ENCODE measurements at places on chromosomes 1 and 21.

DNA sequence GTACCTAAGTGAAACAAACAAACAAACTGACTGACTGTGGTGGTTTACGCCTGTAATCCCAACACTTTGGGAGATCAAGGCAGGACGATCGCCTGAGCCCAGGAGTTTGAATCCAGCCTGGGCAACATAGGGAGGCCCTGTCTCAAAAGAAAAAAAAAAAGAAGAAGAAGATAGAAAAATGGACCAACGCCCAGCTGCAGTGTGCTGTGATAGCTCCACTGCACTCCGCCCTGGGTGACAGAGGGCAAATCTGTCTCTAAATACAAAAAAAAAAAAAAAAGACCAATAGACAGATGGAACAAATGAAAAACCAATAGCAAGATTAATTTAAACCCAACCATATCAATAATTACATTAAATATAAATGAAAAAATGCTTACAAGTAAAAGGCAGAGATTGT is 13.9 kb downstream of the AKR7A3 start:
- DNase-seq, result no peak

DNA sequence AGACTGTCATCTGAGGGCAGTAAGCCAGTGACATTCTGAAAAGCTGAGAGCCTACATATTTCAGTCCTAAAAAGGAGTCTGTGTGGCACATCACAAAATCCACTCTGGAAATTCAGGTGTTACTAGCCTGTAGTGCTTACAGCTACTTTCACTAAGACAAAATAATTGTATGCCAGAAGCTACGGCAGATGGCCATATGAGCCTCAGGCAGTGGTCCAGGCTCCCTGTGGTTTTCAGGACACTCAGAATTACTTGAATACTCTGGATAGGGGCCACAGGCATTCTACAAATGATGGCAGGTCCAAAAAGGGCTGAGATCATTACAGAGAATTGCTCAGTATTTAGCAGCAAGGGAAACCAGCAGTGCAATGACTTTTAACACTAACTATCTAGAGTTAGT is 527.1 kb downstream of the MRPL39 start:
- no peak for DNase-seq

GRCh38 chr1:59705466-59706302 is 109.1 kb upstream of the HOOK1 start:
- DNase-seq, result no peak

DNA sequence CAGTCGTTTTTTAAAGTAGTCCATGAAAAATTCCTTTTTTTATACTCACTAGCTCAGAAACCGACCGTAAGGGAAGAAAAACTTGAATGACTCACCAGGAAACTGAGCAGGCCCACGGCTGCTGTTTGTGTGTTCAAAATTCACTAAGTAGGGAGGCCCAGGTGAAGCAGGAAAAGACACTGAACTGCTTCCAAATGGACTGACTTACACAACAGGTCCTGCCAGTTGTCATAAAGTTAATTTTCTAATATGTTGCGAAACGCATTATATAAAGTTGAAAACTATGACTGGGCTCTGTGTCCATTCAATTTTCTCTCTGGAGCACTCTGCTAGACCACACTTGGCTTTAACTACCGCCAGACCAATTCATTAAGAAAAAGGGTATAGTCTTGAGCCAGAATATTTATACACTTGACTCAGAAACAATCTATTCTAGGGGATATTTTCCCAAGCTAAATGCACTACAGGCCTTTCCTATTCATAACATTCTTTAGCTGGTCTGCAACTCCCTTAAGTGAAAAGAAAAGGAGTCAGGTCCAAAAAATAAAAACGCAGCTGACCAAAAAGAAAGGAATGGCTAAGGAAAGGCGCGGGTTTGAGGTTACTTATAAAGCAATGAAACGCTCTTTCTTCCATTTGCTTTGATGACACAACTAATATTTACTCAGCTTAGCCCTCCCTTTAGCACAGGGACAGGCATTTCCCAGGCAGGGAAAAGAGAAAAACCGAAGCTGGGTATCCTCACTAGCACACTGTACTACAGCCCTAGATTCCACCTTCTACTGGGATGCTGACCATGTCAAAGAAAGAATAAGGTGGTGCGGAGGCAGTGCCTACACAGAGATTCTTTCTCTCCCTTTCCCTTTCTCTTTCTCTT is 306.3 kb upstream of the ESRRG start:
- no peak for DNase-seq

DNA sequence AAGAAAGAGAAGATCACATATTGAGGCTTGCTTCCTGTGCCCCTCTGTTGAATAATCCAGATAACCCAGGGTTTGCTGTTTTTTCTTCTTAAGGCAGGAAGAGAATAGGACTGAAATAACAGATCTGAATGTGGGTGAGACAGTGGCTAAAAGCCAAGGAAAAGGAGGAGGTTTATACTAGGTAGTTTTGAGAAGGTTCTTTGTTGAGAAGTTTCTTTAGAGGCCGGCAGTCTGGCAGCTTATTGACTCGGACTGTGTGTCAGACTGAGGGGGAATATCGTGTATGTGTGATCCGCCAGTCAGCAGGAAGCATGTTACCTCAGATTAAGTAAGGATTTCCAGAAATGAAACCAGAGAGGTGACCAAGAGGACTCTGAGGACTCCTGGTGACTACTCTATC is 119.8 kb downstream of the PLA2G4A start:
- DNase-seq, result no peak

- DNase-seq, result no peak
These were observed 22.0 kb downstream of the HHIPL2 start for GRCh38 chr1:222525951-222526350.

GRCh38 chr1:22754106-22754768 is 43.6 kb downstream of the EPHB2 start:
- no peak for DNase-seq

DNA sequence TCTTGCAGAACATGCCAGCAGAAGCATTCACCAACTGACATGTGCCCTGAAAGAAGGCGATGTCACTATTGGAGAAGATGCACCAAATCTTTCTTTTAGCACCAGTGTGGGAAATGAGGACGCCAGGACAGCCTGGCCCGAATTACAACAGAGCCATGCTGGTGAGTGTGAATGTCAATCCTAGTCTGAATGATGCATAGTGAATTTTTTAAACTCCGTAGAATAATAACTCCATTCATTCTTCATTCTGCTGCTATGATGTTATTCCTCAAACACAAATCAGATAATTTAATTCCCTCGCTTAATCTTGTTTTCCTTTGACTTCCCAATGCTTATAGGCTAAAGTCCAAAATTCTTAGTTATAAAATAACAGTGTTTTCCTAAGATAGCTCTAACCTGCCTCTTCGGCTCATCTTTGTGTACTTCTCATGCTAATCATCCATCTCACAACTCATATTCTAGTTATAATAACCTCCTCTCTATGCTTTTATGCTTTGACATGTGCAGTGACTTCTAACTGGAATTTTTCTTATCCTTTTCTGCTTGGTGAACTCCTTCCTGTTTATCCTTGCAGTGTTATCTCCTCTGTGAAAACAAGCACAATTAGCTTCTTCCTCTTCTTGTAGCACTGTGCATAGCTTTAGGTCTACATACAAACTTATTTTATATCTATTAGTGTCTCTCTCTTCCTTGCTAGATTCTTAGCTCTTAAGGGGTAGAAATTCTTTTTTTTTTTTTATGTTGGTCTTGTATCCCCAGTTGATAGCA is 14.4 kb downstream of the SDCCAG8 start:
- no peak for DNase-seq

DNA sequence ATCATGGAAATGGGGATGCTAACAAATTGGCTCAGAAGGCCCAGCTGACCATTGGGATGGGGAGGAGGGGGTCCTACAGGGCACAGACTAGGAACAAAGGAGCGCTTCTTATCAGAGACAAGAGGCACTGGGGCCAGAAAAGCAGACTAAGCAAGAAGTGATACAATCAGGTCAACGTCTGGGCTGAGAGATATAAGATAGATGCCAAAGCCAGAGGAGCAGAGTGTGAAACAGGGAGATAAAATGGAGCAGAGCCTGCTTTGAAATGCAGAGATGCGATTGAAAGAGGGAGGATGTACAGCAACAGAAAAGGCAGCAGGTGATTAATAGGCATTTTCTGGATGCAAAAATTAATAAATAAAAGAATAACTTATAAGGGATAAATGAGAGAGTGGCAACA is 127.5 kb upstream of the SAMSN1 start:
- DNase-seq, result no peak

DNA sequence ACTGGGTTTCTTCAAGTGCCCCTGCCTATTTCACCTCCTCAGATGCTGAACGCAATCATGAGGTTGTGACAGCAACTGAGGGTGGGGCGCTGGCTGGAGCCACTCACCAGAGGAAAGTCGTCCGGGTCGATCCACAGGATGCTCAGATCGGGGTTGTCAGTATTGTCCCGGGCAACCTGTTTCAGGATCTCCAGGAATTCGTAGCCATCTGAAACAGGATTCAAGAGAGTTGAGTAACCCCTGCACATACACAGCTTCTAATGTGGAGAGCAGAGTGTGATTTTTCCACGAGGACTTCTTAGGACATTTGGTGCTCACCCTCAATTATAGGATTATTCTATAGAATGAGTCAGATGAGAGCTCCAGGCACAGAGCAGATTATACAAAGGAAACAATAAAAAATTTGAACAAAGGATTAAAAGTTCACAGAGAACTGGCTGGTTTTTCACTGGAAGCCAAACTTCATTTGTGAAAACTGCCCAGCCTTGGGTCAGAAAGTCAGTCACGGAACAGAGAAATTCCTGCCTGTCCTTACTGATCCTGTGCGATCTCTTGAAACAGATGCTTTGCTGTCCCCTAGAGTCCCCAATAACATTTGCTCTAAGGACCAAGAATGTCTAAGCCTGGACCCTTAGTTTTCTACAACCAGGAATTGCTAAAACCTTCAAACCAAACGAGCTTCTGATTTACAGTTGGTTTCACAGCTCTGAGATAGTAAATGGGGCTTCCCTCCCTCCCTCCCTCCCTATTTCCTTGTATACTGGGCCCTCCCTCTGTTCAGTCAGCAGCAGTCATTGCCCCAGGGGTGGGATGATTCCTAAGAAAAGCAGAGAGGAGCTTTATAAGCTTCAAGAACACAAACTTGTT is 63.2 kb downstream of the CASQ2 start:
- no peak for DNase-seq

DNA sequence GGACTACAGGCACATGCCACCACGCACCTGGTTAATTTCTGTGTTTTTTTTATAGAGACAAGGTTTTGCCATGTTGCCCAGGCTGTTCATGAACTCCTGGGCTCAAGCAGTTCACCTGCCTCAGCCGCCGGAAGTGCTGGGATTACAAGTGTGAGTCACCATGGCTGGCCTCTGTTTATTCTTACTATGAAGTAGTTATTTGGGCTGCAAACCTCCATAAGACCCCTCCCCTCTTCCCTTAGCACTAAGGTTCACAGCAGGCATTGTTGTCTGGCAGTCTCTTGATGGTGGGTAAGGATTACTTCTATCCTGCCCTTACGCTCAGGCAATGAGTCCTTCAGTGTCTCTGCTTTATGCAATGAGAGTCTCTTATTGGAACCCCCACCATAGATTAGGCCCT is 51.8 kb downstream of the ANGPTL1 start:
- no peak for DNase-seq

DNA sequence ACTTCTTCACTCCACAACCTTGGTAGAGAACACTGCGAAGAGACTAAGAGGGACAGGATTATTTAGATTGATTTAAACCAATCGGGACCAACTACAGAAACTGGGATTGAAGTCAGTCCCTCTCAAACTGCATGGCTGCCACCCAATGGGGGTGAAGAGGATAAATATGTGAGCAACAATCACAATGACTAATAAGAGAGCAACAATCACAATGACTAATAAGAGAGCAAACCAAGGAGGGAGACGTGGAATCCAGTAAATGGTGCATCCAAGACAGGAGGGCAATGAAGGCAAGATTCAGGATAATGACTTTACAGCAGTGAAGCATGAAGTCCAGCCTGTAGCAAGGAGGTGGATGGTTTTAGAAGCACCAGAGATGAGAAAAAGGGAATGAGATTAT is 322.8 kb downstream of the TTLL7 start:
- DNase-seq, result no peak

- no peak for DNase-seq
These were observed 4.3 kb downstream of the ERRFI1 start for GRCh38 chr1:8021676-8022266.

DNA sequence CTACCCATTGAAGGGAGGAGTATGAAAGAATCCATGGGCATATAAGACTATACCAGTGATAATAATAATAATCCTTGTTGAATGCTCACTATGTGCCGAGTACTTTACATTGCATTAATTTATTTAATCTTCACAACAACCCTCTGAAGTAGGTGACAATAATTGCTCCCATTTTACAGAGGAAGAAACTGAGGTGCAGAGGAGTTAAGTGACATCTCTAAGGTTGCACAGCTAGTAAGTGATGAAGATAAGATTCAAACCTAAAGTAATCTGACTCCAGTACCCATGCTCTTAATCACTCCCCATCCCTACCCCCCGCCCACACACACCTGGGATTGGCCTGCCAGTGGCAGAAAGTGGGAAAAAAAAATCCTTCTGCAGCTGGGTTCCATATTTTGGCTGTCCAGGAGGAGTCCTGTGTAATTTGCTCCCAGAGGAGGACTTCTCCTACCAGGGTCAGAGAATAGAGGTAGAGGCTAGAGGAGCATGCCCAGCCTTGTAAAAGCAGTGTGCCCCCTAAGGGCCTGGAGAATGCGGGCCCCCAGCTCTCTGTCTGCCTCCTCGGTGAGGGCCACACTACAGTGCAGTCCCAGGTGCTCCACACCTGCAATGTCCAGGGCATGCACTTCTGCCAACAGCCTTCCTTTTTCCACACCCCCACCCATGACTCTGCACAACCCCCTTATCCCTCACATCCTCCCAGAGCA is 57.8 kb downstream of the TMEM53 start:
- DNase-seq, result no peak

- DNase-seq, result no peak
These were observed 12.4 kb upstream of the ZNF281 start for GRCh38 chr1:200422211-200422610.
